Cerebellar cortex (tissue), 1 donor: ENCODE measurements at places on chromosomes 3 and 15.

DNA sequence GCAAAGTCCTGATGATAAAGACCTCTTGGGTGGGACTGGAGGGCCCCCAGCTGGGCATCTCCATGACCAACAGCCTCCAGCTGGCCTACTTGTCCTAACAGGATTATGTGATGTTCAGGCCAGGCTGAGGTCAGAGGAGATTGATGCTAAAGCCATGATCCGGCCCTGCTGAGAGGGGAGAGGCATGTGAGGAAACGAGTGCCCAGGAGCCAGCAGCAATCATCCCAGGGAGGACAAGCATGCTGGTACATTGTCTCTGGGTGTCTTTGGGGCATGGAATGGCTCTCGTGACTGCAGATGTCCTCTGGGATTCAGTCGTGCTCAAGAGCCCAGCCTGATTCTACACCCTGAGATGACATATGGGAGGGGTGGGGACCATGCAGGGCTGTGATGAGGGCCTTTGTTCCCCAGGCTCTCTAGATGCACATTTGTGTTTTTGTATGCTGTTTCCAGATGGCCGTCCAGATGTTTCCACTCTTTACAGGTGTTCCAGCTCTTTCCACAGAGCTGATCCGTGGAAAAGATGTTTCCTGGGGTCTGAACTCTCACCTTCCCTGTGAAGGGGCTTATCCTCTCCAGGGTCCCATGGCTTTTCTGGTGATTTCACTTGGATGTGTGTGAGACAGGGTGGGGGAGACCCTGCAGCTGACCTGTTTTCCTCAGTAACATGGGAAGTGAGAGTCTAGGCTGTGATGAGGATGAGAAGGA lies 20.2 kb downstream of the SLC24A1 start:
- no peak for DNase-seq

DNA sequence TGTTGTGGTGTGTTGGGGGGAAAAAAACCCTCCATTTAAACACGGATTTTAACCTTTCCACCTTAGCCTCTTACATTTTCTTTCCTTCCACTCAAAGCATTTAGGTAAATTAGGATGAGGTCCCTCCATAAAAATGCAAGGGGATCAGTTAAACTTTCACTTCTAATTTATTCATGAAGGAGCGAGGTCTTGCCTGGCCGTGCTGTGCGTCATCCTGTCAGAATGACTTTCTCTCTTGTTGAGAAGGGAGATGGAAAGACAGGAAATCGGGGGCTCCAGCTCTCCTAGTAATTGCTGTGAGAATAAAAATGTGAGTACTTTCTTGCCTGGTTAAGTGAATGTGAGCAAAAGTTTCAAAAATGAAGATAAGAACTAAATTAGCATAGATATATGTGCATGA lies 962.3 kb upstream of the NR2F2 start:
- DNase-seq: no peak

DNA sequence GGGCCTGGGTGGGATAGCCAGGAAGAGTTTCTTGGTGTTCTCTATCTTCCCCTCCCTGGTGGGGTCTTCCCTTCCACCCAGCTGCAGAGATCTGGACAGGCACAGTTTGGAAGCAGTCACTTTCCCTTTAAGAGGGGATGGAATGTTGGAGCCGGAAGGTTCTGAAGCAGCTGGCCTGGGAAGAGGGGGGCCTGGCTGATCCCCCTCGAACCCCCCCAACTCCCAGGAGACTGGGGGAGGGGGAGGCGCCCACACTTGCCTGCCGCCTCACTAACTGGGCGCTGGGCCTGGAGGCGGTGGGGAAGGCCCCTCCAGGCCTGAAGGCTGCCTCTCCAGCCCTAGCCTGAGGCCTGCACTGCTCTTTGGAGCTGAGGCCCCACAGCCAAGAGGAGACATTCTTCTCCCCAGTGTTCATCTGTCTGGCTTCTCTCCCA lies 1.4 kb downstream of the DVL3 start:
- DNase-seq: no peak

- DNase-seq: peak; percentile 96
These were observed 27.3 kb downstream of the ATOSA start for GRCh38 chr15:52651868-52652267.

DNA sequence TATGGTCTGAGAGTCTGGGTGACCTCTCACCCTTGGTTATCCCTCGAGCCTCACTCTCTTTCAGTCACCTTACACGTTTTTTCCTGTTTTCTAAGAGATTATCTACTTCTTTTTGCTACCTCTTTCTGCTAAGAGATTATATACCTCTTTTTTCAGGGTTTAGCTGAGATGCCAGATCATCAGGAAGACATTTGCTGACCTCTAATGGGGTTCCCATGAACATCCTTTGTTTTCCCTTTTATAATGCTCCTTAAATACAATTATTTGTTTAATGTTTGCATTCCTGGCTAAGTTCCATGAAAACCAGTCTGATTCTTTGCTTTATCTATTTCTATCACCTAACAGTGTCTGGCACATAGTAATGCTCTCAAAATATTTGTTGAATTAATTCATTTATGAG lies 39.6 kb downstream of the LEKR1 start:
- no peak for DNase-seq

GRCh38 chr3:37086918-37087317 lies 87.5 kb downstream of the LRRFIP2 start:
- DNase-seq: no peak

- no peak for DNase-seq
These were observed 293.0 kb downstream of the ADAMTS17 start for GRCh38 chr15:100048736-100049135.

GRCh38 chr3:37609181-37610110 lies 252.2 kb upstream of the CTDSPL start:
- DNase-seq: no peak

DNA sequence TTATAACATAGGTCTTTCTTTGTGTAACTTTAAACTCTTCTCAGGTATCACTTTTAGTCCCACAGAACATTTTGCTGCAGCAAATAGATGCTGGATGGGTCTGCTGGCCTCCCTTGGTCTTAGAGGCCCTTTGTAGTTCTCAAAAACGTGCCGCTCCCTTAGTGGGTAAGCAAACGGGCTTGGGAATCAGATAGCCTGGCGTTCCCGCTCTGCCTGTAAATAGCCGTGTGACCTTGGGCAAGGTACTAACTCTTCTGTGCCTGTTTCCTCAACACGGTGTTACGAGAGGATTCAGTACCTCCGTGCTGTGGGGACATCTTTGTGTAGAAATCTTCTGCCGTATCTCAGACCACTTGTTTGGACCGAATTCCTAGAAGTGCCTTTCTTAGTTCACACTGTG lies 64.4 kb downstream of the DNAJB8 start:
- no peak for DNase-seq

DNA sequence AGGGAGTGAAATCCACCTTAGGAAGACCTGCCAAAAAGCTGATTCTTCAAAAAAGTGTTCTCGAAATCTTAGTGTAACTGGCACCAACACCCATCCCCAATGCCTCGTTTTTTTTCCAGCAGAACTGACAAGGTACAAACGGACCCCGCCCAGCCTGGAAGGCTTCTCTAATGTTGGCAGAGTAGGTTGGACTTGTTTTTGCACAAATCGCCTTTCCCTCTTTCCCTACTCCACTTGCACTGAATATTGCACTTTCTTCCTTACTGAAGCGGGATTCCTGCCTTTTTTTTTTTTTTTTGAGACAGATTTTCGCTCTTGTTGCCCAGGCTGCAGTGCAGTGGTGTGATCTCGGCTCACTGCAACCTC lies 544 bp upstream of the TIMMDC1 start:
- peak; percentile 33 for DNase-seq

- DNase-seq: peak; percentile 99
These were observed at the start of gene ZNF774 for GRCh38 chr15:90352107-90352893. ZNF774 (plus strand) TSS chr15:90352284; CDS start chr15:90354661, 2,377 bp downstream.

- DNase-seq: peak; percentile 68
These were observed at the start of gene ERC2 for GRCh38 chr3:56468184-56469106. ERC2 (minus strand) TSS chr3:56468467.
